ENCODE measurements at places on chromosomes 6 and 20. TPM values are rescaled to one million over a fixed set of nuclear protein-coding genes. Genes with fewer than 3 reads are reported as not detected.

DNA sequence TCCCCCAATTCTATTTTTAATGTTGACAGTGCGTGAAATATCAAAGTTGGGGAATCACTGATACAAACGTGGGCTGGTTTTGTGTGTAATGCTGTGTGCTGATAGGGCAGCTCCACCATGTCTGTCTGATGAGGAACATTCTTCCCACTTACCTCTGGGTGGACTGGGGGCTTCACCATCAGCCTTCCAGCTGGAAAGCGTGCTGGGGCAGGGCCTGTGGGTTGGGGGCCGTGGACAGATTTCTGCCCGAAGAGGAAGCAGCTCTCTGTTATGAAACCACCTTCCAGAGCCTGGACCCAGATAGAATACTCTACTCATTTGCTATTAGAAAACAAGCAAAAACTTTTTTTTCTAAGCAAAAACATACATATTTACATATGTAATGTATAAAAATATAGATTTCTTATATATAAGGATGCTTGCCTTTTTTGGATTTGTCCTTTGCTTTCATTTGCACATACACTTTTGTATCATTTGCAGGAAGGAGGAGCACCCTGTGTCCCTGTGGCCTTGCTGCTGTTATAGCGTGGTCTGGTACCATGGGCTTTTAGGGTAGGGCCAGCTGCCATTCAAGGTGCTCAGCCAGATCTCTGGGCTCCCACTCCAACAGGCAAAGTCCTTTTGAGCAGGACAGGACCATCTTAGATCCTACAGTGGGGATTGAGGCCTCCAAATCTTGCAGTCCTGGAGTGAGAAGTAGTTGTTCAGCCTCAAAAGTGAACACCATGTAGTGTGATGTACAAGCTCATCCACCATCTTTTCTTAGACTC lies 48.1 kb downstream of the DUSP22 start:
- no peak for DNase-seq

The TTK gene
- total RNA-seq: 1.6 TPM

- no peak for DNase-seq
These were observed 39.1 kb upstream of the PAK5 start for GRCh38 chr20:9877932-9878495.

The PLA2G7 gene
- total RNA-seq: 0.29 TPM

DNA sequence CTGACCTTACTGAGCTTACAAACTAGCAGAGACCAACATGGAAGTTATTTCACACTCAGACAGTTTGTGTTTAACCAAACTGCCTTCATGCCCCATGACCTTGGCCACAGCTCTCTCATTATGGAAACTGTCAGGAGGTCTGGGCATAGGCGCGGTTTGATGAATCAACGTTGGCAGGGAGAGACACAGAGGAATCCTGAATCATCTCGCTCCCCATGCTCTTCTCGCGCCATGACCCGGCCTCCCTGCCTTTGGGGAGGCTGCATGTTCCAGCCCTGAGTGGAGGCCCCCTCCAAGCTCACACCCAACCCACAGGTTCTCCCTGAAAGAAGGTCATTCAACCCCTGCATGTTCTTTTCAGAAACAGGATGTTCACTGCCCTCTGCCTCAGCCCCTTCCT lies 15.9 kb upstream of the GDAP1L1 start:
- no peak for DNase-seq

- no peak for DNase-seq
These were observed 9.3 kb upstream of the TRAF3IP2 start for GRCh38 chr6:111614833-111615582.

GRCh38 chr6:139912735-139913400 lies 538.4 kb upstream of the CITED2 start:
- DNase-seq: no peak

The KCNK5 gene
- total RNA-seq: 6.2 TPM

The PRR18 gene
- not detected for total RNA-seq

DNA sequence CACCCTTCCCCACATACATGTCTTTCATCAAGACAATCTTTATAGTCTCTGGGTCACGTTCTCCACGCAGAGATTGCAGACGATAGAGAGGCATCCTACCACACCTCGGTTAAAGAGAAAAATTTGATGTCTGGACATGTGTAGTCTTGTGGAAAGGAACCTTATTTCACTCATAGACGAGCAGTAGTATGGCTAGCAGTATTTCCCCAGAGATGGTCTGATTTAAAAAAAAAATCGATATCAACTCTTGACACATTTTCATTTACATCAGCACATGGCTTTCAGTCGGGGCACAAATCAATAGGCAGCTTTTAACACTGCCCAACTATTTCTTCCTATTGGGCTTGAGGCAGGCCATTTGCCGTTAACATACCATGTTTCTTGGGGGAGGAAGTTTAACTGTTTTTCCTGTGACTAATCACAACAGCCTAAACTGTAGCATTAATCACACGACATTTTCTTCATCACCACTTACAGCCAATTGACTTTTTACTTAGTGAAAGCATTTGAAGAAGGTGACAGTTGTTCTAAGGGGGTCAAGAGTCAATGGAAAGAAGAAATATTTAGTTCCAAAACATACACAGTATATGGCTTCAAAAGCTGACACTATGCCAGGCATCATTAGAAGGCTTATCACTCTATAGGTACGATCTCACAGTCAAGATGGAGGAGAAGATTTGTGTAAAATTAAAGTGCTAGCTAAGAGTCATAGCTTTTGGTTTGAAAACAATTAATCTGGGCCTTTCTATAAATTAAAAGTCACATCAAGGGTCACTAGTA lies 129.5 kb upstream of the HDAC2 start:
- DNase-seq: no peak

GRCh38 chr20:61510778-61511330 lies 258.8 kb downstream of the CDH4 start:
- DNase-seq: no peak

DNA sequence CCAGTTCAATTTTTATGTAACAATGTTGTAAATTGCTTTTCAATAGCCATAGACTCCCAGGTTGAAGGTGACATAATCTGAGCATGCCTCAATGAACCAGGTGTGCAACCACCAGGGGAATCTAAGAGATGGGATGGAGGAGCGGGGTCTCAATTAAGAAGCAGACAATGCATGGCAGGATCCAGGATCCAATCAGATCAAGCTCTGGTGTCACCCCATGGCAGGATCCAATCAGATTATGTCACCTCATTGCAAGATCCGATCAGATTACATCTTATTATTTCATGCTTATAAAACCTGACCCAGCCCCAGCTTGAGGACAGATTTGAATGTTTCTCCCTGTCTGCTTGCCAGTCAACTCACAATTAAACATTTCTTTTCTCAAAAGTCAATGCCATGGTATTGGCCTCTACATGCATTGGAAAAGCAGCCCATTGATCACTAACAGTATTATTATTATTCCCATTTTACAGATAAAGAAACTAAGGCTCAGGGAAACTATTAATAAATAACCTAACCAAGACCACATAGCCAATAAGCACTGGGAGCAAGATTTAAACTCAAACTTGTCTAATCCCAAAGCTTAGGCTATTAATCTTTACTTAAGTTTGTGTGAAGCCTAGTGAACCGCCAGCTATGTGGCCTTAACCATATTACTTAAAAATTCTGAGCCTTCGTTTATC lies 14.3 kb upstream of the SIRT5 start:
- DNase-seq: no peak

The NNAT gene
- 8.3 TPM for total RNA-seq

DNA sequence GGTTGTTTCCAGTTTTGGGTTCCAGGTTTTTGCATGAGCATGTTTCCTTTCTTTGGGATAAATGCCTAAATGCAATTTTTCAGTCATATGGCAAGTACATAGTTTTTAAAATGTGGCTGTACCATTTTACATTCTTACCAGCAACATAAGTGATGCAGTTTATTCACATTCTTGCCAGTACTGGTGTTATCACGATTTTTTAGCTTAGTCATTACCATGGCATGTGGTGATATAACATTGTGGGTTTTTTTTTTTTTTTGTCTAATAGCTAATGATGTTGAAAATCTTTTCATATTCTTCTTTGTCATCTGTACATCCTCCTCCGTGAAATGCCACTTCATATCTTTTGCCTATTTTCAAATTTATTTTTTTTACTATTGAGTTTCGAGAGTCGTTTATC lies 2.9 kb upstream of the TDRD6 start:
- no peak for DNase-seq

DNA sequence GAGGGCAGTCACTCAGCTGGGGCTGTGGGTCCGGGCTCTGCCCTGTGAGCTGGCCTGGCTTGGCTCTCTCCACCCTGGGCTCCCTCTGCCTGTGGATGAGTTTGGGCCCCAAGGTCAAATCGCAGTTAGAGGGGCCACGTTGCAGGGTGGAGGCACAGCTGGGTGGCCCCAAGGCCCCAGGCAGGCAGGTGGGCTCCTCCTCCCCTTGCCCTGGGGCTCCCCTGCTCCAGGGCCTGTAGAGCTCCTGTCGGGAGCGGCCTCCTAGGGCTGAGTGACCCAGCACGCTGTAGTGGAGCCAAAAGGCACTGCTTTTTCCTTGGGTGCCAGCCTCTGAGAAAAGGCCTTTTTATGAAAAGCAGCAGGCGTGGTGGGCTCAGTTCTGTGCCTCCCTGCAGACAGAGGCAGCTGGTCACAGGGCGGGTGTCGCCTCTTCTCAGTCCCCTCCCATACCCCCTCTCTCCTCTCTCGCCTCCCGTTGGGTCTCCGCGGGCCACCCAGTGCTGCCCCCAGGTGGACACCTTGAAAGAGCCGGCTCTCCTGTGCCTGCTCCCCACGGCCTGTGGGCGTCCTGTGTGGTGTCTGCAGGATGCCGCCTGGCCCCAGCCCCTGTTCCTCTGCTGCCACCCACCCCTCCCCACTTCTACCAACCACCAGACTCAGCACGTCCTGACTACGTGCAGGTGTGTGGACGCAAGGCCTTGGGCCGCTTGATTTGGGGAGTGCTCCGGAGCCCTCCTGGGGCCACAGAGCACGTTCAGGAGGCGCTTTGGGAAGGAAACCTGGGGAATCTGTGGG lies 13.2 kb downstream of the SS18L1 start:
- DNase-seq: no peak

DNA sequence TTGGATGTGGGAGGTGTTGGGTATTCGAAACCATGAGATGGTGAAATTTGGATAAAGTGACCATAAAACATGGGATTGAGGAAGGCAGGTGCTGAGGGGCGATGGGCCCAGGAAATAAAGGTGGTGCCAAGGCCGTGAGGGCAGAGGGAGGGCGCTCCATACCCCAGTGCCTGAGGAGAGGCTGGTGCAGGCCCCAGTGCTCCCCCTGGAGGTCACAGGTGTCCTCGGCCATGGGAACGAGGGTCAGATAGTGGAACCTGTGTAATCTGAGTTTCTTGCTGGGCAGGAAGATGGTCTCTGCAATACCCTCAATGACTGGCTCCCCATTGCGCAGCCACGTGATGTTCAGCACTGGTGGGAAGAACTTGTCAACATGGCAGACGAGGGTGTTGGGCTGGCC lies 16.2 kb downstream of the HLA-DPB1 start:
- peak; percentile 80 for DNase-seq

DNA sequence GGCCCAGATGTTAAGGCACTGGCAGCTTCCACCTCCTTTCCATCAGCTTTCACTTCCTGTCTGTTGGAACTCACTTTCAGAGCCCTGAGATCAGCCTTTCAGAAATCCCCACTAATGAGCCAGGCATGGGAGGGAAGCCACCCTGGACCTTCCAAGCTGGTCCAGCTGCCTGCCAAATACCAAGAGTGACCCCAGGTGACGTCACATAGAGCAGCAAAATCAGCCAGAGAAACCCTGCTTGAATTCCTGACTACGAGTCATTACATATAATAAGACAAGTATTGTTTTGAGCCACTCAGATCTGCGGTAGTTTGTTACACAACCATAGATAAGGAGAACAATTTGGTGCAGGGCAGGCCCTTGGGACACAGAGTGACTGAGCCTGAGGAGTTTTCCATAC lies 556.0 kb upstream of the JAG1 start:
- DNase-seq: no peak

- DNase-seq: no peak
These were observed 76.2 kb downstream of the ISM1 start for GRCh38 chr20:13297147-13297899.

- DNase-seq: no peak
These were observed 16.2 kb upstream of the RNF39 start for GRCh38 chr6:30091577-30092381.

DNA sequence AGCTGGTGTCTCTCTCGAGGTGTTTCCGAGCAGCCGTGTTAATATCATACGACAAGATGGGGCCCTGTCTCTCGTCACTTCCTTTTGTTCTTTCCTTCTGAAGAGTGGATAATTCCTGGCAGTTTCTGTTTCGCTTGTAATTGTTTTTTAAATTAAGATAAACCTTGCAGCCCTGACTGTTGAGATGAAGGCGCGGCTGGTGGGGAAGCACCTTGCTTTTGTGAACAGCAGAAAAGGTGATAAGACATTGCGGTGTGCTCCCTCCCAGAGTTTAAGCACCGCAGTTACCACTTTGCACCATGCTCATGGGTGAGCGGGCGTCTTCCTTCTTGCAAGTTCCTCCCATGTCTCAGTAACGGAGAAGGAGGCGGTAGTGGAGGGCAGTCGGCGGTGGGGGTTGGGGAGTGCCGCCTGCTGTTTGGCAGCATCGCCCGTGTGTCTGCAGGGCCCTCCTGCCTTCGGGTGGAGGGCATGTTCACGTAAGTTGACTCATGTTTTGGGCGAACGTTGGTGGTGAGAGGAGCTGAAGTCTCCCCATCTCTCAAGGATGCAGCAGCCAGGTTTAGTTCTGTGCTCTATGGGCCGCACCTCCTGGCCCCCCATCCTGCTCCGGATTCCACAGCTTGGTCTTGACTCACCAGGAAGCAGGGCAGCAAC lies 345.9 kb downstream of the TAF4 start:
- DNase-seq: no peak

DNA sequence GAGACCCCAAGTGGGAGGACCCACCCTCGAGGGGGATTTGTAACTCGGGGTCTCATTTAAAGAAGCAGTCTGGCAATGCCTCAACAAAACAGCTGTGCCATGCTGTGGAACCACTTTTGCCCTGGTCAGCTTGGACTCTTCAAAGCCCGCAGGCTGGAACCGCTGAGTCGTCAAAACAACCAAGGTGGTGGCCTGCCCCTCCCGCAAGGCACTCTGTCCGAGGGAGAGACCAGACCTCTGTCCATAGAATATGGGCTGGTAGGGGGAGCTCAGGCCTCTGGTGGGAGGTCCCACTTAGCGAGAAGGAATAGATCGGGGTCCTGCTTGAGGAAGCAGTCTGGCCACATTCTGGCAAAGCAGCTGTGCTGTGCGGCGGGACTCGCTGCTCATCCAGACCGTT lies 208.1 kb downstream of the BCKDHB start:
- no peak for DNase-seq

The TBX18 gene
- 11.8 TPM for total RNA-seq

DNA sequence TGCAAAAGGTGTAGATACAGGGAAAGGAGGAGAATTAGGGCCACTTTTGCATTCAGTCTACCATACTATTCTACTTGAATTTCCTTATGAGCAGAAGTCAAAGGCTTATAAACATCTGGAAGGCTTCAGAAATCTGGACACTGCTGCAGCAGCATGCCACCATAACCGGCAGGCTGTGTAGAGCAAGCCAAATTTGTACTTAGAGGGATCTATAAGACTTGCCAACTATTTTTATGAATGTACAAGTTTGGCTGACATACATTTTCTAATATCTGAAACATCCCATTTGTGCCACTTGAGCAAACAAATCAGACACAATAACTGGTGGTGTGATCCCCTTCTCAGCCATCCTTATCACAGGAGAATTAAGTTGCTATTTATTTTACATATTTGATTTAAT lies 14.0 kb upstream of the PLCB1 start:
- DNase-seq: no peak

The ADISSP gene
- 96.1 TPM for total RNA-seq

Measured in esophagus muscularis mucosa (tissue), 4 donors.